ENCODE measurements at places on chromosomes 16 and 17. TPM values are rescaled to one million over a fixed set of nuclear protein-coding genes. Genes with fewer than 3 reads are reported as not detected.
A peak's percentile ranks its signal among the peaks of the same experiment; 100 is the strongest.

- DNase-seq = no peak
Observed at GRCh38 chr17:49218941-49219913, 8.7 kb downstream of the ABI3 start.

DNA sequence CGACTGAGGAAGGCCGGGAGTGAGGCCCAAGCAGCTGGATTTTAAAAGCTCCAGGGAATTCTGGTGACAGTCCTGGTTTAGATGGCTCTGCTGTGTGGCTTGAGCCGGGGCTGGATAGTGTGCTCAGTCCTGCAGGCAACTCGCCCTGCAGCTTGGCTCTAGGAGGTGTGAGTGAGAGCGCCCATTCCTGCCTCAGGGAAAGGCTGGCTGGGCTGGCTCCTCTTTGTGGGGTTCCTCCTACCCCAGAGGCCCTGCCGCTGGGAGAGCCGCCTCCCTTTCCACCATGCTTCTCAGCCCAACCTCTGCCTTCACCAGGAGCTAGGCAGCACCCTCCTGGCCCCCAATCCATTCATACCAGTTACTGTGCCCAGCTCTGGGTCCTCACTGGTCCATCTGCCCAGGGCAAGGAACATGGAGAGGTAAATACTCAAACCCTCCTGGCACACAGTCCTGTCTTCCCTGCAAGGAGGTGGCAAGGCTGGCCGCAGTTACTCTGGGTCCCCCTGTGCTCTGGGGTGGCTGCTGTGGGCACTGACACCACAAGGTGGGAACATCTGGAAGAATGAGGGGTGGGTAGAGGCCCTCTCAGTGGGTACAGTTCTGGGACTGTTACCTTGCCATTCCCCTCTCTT lies 47.1 kb downstream of the VAC14 start:
- no peak for DNase-seq

DNA sequence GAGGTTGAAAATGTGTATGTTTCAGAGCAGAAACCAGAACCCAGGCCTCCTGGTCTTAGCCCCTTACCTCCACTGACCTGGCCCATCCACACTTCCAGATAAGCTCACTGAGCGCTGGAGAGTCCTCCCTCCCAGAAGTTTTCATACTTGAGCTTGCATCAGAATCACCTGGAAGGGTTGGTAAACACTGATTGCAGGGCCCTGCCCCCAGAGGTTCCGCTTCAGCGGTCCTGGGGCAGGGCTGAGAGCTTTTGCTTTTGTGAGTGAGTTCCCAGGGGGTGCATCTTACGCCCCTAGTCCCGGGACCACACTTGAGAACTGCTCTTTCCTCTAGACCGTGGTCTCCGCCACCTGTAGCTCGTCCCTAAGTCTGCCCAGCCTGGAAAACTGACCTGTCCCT lies 20.6 kb downstream of the TTYH2 start:
- no peak for DNase-seq

- no peak for DNase-seq
Observed at GRCh38 chr16:85366031-85366763, 246.9 kb upstream of the GSE1 start.

GRCh38 chr17:73827627-73828291 lies 183.5 kb upstream of the SDK2 start:
- DNase-seq = no peak

DNA sequence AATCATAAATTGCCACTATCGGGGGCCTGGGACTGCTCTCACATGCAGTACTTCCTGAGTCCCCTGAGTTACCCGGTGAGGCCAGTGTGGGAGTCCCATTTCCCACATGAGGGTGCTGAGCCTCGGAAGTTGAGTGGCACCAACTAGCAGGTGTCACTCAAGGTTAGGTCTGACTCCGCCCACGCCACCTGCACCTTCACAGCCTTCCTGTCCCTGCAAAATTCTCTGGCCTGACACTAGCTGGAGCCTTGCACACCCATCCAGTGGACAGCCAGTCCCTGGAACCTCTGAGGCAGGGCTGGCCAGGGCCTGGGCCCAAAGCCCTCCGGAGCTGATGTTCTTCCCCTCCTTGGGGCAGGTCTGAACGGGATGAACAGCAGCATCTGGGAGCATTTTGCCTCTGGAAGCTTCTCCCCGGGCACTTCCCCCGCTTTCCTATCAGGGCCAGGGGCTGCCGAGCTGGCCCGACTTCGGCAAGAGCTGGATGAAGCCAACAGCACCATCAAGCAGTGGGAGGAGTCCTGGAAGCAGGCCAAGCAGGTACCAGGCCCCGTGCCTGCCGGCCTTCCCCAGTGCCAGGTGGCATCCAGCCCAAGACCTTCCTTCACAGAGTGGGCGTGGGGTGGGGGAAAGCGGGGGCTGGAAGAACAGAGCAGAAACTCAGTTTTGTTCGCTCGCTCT lies 21.9 kb downstream of the UNC13D start:
- DNase-seq = peak; percentile 68

GRCh38 chr17:40980117-40980516 lies 4.0 kb downstream of the KRT40 start:
- no peak for DNase-seq

GRCh38 chr17:71104225-71104624 lies 934.9 kb downstream of the KCNJ2 start:
- no peak for DNase-seq

GRCh38 chr17:77882481-77883212 lies 75.9 kb upstream of the TNRC6C start:
- DNase-seq = no peak

GRCh38 chr16:53541326-53541725 lies 38.3 kb upstream of the AKTIP start:
- DNase-seq = no peak

GRCh38 chr16:74892574-74893461 lies 92.1 kb downstream of the WDR59 start:
- no peak for DNase-seq

- DNase-seq = no peak
Observed at GRCh38 chr16:85994492-85995490, 95.8 kb downstream of the IRF8 start.

- DNase-seq = no peak
Observed at GRCh38 chr16:83972256-83973008, 4.4 kb downstream of the NECAB2 start.

- DNase-seq = no peak
Observed at GRCh38 chr17:49819138-49819537, 28.7 kb downstream of the TAC4 start.

GRCh38 chr17:1275962-1276736 lies 3.3 kb upstream of the TRARG1 start:
- DNase-seq = peak; percentile 43

GRCh38 chr17:63178530-63178929 lies 212.5 kb downstream of the TANC2 start:
- no peak for DNase-seq

- peak; percentile 92 for DNase-seq
Observed at GRCh38 chr17:18246880-18247612, 11.5 kb downstream of the FLII start.

GRCh38 chr16:24255456-24256371 lies at the start of gene CACNG3:
TSS of gene CACNG3 (plus strand) at chr16:24256335. CDS start at chr16:24256755, 420 bp downstream.
- DNase-seq = peak; percentile 30

DNA sequence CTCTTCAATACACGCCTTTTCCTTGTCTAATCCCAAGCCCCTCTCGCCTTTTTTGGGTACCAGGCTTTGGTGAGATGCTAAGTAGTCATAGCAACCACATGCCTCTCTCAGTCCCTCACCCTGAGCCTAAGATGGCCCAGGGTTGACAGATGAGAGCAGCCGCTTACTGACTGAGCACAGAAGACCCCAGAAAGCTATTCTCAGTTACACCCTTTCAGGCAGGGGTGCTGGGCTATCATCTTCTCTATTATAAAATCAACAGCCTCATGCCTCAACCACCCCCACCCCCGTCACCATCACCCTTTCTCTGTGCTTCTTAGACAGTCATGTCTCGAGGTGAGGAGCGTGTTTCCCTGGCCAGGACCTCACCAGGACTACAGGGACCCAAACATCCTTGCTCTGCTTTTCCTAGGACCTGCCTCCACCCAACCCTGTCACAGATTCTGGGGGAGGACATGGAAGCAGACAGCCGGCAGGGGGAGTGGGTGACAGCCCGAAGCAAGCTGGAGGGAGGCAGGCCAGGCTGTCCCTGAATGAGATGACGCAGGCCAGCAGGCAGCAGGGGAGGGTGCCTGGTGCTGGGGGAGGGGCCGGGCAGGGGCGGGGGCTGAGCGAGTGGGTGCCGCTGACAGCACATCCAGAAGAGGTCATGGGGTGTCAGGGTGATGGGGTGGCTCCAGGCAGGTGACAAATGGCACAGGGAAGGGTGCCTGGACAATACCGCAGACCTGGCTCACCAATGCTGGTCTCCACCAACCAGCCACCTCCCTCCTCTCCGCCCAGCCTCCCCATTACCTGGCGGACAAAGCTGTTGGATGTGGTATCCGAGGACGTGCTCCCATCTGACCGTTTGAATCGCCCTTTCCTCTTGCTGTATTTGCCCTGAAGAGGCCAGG lies 3.1 kb downstream of the CACNB1 start:
- no peak for DNase-seq

BAIAP3 gene
- total RNA-seq = 2.6 TPM

BLTP2 gene
- total RNA-seq = 84.7 TPM

TSPAN10 gene
- 1.2 TPM for total RNA-seq

CLEC19A gene
- not detected for total RNA-seq

CCL1 gene
- not detected for total RNA-seq

RND2 gene
- total RNA-seq = 6.8 TPM

PABPN1L gene
- total RNA-seq = not detected
